ENCODE measurements at places on chromosomes 3 and 15. TPM values are rescaled to one million over a fixed set of nuclear protein-coding genes. Genes with fewer than 3 reads are reported as not detected.

Gene ATRIP
- 4.3 TPM for polyA plus RNA-seq

Gene FHIT
- polyA plus RNA-seq, result 18.7 TPM

- DNase-seq, result no peak
Measured at GRCh38 chr15:93932164-93932776, 299.1 kb upstream of the MCTP2 start.

- peak; percentile 19 for DNase-seq
Measured at GRCh38 chr3:65348398-65348995, 660.7 kb upstream of the ADAMTS9 start.

DNA sequence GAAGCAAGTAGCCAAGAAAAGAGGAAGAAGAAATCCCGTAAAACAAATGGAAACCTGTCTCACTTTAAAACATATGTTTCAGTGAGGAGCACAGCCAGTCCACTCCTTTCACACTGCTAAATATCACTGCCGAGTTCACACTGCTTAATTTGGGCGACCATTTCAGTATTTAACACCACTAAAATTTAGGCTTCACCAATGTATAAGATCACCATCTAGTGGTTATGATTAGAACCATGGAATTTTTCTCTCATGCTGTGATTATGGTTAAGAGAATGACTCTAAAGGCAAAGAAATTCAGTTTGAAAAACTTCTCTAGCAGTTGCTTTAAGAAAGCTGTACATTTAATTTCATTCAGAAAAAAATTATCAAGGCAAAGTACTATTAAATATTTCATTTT is 16.6 kb downstream of the SLC4A7 start:
- peak; percentile 22 for DNase-seq

DNA sequence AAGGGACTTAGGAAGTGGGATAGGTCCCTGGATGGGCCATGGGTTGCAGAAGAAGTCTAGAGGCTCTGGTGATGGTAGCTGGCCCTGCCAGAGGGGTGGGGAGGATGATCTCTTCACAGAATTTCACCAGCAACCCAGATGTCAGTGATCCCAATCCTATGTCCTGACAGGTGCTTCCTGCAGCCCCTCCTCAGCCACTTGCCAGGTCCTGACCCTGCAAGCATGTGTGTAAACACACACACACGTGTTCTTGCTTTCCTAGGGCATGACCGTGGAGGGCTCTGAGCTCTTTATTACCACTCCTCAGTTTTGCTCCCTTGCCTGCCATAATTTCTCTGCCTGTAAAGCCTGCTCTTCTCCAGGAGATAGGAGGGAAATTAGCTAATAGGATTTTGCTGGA is 12.5 kb downstream of the TEX264 start:
- no peak for DNase-seq

- no peak for DNase-seq
Measured at GRCh38 chr3:24385012-24385615, 109.5 kb downstream of the THRB start.

DNA sequence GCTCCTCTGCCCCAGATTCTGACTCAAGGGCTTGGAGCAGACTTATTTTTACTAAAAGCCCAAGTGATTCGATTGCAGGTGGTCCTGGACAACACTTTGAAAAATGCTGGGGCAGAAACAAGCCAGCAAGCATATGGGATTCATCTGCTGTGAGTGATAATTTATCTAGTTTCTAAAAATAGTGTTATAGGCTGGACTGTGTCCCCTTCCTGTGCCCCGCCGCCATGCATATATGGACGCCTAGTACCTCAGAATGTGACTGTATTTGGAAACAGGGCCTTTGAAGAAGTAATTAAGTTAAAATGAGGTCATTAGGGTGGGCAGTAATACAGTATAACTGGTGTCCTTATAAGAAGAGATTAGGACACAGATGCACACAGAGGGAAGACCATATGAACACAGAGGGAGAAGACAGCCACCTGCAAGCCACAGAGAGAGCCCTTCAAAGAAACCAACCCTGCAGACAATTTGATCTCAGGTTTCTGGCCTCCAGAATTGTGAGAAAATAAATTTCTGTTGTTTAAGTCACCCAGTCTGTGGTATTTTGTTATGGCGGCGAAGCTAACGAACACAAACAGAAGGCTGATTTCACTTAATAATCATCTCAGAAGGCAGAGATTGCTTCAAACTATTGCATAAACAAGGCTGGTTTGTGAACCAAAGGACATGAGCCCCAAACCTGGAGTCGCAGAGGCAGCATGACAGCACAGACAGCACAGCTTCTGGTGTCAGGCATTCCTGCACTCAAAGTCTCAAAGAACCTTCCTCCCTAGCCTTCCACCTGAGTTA is 59.1 kb downstream of the CCNL1 start:
- no peak for DNase-seq

DNA sequence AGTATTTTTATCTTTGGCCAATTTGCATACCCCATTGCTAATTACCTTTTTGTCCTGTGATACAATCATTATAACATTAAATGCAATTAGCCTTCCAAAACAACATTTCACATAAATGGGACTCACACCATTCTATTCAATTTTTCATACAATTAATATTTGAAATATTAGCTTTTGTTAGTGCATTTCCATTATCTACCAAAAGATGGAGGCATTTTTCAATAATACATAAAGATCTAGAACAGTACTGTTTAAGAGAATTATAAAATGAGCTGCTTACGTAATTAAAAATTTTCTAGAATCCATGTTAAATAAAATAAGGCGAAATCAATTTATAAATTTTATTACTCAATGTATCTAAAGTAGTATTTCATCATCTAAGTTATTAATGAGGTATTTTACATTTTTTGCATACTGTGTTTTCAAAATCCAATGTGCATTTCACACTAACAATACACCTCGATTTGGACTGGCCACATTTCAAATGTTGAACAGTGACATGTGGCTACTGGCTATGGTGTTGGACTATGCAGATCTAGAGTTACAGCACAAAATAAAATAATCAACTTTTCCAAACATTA is 74.3 kb downstream of the TJP1 start:
- no peak for DNase-seq

- no peak for DNase-seq
Measured at GRCh38 chr3:12884790-12885582, 43.6 kb upstream of the RPL32 start.

- DNase-seq, result peak; percentile 42
Measured at GRCh38 chr15:64459066-64459781, 1.2 kb upstream of the ZNF609 start.

- DNase-seq, result no peak
Measured at GRCh38 chr15:62618846-62619504, 423.6 kb upstream of the TPM1 start.

GRCh38 chr15:51183076-51183475 is 88.4 kb upstream of the TNFAIP8L3 start:
- peak; percentile 34 for DNase-seq

- DNase-seq, result peak; percentile 6
Measured at GRCh38 chr3:88690287-88690686, 417.1 kb upstream of the EPHA3 start.

GRCh38 chr15:40470423-40471104 is at the start of gene CHST14:
Gene CHST14 (plus strand): TSS chr15:40470984. CDS start chr15:40471214, 230 bp downstream.
- DNase-seq, result peak; percentile 82

DNA sequence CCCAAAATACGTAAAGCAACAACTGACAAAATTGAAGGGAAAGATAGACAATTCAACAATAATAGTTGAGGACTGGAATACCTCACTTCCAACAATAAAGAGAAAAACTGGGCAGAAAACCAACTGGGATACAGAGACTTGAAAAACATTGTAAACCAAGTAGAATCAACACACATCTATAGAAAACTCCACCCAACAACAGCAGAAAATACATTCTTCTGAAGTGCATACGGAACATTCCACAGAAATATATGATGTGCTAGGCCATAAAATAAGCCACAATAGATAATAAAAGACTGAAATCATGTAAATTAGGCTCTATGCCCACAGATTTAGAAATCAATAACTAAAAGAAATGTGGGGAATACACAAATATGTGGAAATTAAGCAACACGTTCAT is 98.4 kb upstream of the THBS1 start:
- no peak for DNase-seq

Measured in hepatocyte (in vitro differentiated cells).